ENCODE measurements at places on chromosomes 3 and 15.

- DNase-seq = peak; percentile 50
Observed at GRCh38 chr3:30847592-30847991, 46.9 kb downstream of the GADL1 start.

GRCh38 chr15:51649659-51650521, 27.3 kb upstream of the DMXL2 start:
- DNase-seq = peak; percentile 77

GRCh38 chr15:100909565-100909964, 9.6 kb upstream of the LRRK1 start:
- no peak for DNase-seq

DNA sequence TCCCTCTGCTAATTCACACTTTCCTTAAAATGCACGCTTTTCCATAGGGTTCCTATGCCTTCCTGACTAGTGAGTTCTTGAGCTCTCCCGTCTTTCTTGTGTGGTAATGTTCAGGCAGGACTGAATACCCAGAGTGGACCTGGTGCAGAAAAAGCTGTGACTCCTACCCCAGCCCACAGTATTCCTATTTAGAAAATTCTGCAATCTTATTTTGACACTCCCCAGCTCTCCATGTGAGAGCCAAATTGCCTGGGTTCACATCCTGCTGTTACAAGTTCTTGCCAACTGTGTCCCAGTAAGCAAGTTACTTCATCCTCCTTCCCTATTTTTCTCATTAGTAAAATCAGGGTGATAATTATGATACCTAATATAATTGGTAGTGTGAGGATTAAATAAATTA, 290.8 kb upstream of the SLCO3A1 start:
- no peak for DNase-seq

- DNase-seq = peak; percentile 91
Observed at GRCh38 chr15:39181056-39181747, 399.7 kb upstream of the THBS1 start.

DNA sequence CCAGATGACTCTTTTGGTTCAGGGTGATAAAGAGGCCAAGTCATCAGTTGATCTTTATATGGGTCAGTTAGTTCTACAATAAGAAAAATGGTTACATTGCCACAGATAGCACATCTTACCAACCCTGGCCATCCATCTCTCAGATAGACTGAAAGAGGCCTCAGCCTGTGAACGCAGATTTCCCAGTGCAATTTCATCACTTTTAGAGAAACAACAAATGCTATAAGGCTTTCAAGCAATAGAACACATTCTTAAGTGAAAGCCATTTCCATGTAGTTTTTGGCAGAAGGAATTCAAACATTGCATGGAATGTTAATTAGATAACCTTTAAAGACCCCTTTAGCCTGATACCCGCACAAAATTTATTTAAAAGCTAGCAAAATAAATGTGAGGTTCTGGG, 200.6 kb upstream of the ZBTB20 start:
- DNase-seq = no peak

DNA sequence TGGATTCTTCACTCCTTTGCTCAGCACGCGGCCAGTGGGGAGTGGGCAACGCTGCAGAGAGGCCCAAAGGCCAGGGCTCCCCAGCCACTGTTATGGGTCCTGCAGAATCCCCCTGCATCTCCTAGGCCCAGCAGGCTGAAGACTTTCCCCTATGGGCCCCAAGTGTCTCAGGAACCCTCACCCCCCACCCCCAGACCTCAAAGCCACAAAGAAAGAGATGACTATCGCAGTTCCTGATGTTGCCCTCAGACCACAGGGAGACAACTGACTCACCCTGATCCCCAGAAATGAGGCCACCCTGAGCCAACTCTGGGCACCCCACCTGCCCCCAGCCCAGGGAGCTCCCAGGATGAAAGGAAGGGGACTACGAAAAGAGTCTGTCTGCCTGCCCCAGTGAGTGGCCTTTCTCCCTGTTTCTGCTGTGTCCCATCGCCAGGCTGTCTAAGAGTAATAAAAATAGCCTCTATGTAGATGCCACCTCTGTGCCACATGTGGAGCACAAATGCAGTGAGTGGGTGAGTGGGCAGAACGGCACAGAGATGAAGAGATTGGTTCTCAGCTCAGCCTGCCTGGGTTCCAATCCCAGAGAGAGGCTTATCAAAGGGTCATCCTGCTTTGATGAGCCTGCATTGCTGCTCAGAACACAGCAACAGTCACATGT, 283.0 kb downstream of the UACA start:
- DNase-seq = no peak

DNA sequence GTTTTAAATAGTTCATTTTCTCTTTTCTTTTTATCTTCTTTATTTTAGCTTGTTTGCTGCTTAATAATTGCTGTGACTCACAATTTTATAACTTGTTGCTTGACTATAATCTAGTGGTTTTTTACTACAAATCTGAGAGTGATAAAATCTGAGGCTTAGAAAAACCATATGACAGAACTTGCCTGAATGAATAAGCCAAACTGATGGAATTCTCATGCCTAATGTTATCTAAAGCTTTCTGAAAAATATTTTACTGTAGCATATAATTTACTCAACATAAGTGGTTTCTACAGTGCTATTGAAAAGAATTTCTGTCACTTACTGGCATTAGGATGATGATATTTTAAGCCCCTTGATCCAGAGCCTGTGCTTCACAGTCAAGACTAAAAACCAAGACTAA, 175.1 kb downstream of the VGLL3 start:
- DNase-seq = peak; percentile 57

DNA sequence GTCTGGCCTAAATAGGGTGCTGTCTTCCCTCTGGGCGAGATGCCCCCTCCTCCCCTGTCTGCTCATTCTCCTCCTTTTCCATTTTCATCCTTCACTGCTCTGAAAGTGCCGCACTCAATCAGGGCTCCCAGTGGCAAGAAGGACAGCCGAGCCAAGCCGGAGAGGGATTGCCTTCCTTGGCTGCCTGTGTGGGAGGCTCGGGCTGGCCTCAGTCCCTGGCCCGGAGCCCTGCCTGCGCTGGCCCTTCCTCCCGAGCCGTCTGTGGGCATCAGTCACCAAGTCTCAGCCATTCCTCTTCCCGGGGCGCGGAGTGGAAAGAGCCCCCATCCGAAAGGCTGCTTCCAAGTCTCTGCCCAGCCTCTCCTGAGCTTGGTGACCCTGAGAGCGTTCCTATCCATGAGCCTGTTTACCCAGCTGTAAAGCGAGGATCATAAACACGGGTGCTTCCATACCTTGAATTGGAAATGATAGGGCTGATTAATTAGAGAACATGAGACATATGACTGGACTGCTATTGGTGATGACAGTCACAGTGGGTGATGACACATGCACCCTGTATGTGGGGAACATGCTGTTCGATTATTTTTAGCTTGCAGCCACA, 59.1 kb upstream of the TLE3 start:
- DNase-seq = peak; percentile 56

GRCh38 chr15:54772663-54773062, 424.1 kb downstream of the RSL24D1 start:
- no peak for DNase-seq

GRCh38 chr3:79286882-79287281, 480.9 kb downstream of the ROBO1 start:
- no peak for DNase-seq

- no peak for DNase-seq
Observed at GRCh38 chr3:65339192-65339740, 651.5 kb upstream of the ADAMTS9 start.

DNA sequence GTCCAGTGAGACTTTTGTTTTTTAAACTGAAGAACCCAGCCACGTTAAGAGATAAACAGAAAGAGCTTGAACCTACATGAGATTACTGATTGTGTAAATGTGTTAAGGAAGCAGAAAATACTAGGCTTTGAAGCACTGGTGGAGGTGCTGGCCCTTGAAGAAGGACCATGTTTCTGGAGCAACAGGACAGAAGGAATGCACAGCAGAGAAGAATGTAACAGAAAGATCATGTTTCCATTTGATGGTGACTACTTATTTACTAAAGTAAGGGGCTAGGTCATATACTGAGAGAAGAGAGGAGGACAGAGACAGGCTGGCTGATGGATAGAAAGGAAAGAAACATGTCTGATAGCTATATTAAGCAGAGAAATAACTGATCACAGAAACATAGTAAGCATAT, 88.8 kb downstream of the CLASP2 start:
- no peak for DNase-seq

GRCh38 chr3:178487752-178488151, 48.5 kb upstream of the KCNMB2 start:
- DNase-seq = no peak

GRCh38 chr3:152284906-152285305, 16.2 kb downstream of the MBNL1 start:
- no peak for DNase-seq

DNA sequence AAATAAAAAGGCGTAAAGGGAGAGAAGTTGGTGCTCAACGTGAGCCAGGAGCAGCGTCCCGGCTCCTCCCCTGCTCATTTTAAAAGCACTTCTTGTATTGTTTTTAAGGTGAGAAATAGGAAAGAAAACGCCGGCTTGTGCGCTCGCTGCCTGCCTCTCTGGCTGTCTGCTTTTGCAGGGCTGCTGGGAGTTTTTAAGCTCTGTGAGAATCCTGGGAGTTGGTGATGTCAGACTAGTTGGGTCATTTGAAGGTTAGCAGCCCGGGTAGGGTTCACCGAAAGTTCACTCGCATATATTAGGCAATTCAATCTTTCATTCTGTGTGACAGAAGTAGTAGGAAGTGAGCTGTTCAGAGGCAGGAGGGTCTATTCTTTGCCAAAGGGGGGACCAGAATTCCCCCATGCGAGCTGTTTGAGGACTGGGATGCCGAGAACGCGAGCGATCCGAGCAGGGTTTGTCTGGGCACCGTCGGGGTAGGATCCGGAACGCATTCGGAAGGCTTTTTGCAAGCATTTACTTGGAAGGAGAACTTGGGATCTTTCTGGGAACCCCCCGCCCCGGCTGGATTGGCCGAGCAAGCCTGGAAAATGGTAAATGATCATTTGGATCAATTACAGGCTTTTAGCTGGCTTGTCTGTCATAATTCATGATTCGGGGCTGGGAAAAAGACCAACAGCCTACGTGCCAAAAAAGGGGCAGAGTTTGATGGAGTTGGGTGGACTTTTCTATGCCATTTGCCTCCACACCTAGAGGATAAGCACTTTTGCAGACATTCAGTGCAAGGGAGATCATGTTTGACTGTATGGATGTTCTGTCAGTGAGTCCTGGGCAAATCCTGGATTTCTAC, at the start of gene RARB:
Gene RARB, plus strand, starts transcription at position 322 of the 847 bp plus-strand sequence. Its CDS starts 469 bp downstream, at position 791.
- DNase-seq = peak; percentile 70

DNA sequence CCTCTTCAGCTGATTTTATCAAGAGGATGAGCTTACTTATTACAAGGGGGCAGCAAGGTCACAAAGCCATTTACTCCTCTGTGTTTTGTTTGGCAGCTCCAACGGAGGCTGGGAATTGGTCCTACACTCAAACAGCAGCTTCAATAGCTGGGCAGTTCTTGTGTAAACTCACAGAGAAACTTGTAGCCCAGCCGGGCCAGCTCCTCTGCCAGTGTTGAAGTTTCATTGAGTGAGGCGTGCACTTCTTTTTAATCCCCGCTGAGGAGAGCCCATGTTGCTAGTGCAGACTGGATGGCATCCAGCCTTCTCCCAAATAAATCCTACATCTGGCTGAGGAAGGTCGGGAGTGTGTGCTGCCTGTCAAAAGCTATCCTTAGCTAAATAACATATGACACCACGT, 59.5 kb downstream of the BFSP2 start:
- DNase-seq = no peak

DNA sequence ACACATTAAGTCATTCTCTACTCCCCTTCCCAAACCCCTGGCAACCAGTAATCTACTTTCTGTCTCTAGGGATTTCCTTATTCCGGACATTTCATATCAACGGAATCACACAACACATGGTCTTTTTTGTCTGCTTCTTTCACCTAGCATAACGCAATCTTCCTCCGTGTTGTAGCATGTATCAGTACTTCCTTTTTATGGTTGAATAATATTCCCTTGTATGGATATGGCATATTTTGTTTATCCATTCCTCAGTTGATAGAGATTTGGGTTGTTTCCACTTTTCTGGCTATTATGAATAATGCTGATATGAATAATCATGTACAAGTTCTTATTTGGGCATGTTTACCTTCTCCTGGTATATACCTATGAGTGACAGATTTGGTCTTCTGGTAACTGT, 63.1 kb downstream of the TRANK1 start:
- DNase-seq = no peak

DNA sequence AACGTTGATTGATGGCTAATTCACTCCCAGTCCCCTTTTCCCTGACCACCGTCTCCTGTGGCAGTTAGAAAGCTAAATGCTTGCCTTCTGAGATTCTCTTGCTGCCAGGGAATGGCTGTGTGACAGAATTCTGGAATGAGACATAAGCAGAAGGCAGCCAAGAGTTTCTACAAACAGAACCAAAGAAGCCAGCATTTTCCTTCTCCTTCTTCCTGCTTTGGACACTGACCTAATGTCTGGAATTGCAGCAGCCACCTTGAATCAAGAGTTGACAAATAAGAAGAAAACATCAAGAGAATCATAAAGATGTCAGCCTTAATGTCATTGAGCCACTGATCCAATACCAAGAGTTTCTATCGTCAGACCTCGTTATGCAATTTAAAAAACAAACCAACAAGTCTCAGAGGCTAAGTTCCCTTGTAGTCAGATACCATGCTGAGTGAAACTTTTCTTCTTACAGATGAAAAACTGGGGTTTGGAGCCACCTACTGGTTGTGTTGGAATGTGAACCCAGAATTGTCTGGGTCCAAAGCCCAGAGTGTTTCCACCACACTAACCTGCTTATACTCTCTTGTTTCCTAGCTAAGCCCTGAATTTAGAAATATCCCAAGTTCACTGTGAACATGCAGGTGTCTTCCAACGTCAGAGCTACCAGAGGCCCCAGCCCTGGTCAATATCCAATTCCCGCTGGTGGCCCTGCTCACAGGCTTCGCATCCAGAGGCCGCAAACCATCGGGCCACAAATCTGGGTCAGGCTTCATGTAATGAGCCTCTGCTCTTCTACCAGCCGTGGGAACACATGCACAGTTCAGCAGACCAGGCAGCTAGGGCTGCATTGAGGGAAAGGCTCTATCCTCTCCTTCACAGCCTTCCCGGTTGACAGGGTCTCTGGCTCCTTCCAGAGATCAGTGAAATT, 42.5 kb downstream of the MCF2L2 start:
- peak; percentile 75 for DNase-seq

GRCh38 chr3:186362988-186363387, 954 bp upstream of the DGKG start:
- no peak for DNase-seq

DNA sequence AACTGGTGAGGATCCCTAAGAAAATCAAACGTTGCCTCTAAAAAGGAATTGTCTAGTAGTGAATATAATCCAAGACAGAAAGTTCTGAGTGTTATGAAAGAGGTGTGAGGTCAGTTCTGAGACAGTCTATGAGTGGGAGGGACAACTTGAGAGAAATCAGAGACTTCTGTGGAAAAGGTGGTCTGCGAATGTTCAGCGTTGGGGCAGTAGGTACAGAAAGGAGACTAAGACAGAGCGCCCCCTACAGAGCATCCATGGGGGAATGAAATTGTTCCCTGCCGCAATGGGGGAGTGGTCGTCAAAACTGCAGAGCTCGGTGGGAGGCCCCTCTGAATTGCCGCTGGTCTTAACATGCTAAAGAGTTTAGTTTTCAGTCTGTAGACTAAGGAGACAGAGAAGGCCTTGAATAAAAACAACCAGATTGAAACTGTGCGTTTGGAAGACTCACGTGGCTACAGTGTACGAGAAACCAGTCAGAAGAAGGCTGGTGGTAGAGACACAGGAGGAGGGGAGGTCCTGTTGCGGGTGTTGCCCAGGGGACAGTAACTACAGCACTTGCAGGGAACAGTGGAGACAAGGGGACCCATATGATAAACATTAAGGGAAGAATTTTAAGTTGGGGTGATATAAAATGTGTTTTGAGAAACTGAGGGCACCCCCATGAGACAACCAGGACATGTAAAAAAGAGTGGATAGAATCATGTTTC, 6.9 kb downstream of the TNIK start:
- no peak for DNase-seq

GRCh38 chr3:1404270-1404962, 311.6 kb downstream of the CNTN6 start:
- no peak for DNase-seq

Measured in AG10803 (cell line).